ENCODE measurements at places on chromosomes 3 and 15.

- DNase-seq: no peak
Observed at GRCh38 chr3:146511402-146512134, 32.8 kb downstream of the PLSCR1 start.

GRCh38 chr3:100449214-100449613 is 43.2 kb upstream of the TMEM45A start:
- DNase-seq: no peak

GRCh38 chr15:74432968-74433591 is 678 bp downstream of the SEMA7A start:
- DNase-seq: no peak

- peak; percentile 29 for DNase-seq
Observed at GRCh38 chr15:39411102-39411989, 169.5 kb upstream of the THBS1 start.

- no peak for DNase-seq
Observed at GRCh38 chr3:82306189-82306588, 544.7 kb upstream of the GBE1 start.

- DNase-seq: no peak
Observed at GRCh38 chr3:78913711-78914110, 854.1 kb downstream of the ROBO1 start.

GRCh38 chr3:190378240-190378891 is 9.6 kb upstream of the CLDN16 start:
- DNase-seq: no peak

- DNase-seq: no peak
Observed at GRCh38 chr15:95017666-95018328, 786.4 kb downstream of the MCTP2 start.
